ENCODE measurements at places on chromosomes 6 and 20. TPM values are rescaled to one million over a fixed set of nuclear protein-coding genes. Genes with fewer than 3 reads are reported as not detected.

Gene CCN5
- total RNA-seq: not detected

Gene PCSK2
- total RNA-seq: not detected

Gene PHACTR3
- not detected for total RNA-seq

Gene GRIK2
- not detected for total RNA-seq

DNA sequence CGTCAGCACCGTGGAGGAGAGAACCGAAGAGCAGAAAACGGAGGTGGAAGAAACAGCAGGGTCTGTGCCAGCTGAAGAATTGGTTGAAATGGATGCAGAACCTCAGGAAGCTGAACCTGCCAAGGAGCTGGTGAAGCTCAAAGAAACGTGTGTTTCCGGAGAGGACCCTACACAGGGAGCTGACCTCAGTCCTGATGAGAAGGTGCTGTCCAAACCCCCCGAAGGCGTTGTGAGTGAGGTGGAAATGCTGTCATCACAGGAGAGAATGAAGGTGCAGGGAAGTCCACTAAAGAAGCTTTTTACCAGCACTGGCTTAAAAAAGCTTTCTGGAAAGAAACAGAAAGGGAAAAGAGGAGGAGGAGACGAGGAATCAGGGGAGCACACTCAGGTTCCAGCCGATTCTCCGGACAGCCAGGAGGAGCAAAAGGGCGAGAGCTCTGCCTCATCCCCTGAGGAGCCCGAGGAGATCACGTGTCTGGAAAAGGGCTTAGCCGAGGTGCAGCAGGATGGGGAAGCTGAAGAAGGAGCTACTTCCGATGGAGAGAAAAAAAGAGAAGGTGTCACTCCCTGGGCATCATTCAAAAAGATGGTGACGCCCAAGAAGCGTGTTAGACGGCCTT lies 41.6 kb downstream of the ZBTB2 start:
- H3K27ac ChIP-seq: no peak overlapping the region
- no peaks in the 10 kb centered on the region for H3K36me3 ChIP-seq
- H3K4me3 ChIP-seq: no peak overlapping the region
- H3K27me3 ChIP-seq: no peaks in the 10 kb centered on the region

DNA sequence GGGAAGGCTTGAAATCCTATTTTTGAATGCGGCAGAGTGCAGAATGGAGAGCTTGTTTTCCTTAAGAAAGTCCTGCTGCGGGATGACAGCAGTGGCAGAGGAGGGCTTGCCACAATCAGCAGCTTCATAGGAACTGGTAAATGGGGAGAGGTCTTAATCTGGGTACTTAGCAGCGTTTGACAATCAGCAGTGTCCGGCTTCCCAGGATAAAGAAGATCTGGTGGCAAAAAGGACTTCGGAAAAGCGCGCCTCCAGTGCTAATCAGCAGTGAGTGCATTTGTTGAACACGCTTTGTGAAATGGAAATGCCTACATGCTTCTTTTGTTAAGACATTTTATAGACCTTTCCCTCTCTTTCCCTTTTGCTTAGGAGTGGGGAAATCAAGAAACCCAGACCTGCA lies 735.7 kb downstream of the QKI start:
- H3K36me3 ChIP-seq: no peaks in the 10 kb centered on the region
- DNase-seq: no peak
- H3K27me3 ChIP-seq: no peaks in the 10 kb centered on the region
- no peak overlapping the region for H3K27ac ChIP-seq

DNA sequence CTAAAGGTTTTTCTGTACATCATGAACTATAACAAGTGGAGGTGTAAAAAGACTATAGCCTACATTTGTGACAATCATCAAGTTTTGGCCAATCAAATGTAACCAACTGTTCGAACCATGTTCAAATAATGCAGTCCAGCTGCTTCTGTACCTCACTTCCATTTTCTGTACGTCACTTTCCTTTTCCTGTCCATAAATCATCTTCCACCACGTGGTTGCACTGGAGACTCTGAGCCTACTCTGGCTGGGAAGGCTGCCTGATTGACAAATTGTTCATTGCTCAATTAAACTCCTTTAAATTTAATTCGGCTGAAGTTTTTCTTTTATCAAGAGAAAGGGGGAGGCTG lies 270.4 kb upstream of the JARID2 start:
- H3K27ac ChIP-seq: no peak overlapping the region
- H3K36me3 ChIP-seq: no peaks in the 10 kb centered on the region
- H3K27me3 ChIP-seq: no peaks in the 10 kb centered on the region
- H3K4me1 ChIP-seq: no peaks in the 10 kb centered on the region

- H3K36me3 ChIP-seq: peaks cover 2% of the 10 kb centered on the region
- peaks cover 76% of the 10 kb centered on the region for H3K27me3 ChIP-seq
- H3K4me1 ChIP-seq: peaks cover 43% of the 10 kb centered on the region
Measured at GRCh38 chr6:99611148-99611547, 4.5 kb downstream of the PRDM13 start.
